Stimulated activated CD4-positive, alpha-beta T cell treated with anti-CD3 and anti-CD28 coated beads, Interleukin-1b, Interleukin-23, amount 100 ng/mL, for 48 hours (primary cell): ENCODE measurements at places on chromosomes 13 and 19.

GRCh38 chr19:43467276-43467675, 1.9 kb upstream of the LYPD3 start:
- no peak for DNase-seq

GRCh38 chr13:28586439-28587173, 72.3 kb upstream of the POMP start:
- no peak for DNase-seq

DNA sequence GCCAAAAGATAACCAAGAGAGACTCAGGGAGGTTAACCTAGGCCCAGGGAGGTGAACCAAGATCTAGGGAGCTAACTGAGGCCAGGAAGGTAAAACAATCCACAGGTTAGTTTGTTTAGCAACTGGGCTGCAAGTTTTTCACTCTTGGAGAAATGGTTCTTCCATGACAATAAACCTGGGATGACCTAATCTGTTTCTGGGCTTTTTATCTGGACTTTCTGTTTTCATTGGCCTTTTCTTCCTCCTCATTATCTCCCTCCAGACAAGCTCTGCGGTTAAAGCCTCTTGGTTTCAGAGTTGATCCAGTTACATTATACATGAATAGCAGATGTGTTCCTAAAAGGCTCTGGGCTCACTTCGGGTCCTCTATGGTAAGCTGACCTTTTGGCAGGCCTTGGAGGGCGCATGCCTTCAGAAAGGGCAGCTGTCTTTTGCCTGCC, 44.2 kb downstream of the PCDH8 start:
- DNase-seq: no peak

DNA sequence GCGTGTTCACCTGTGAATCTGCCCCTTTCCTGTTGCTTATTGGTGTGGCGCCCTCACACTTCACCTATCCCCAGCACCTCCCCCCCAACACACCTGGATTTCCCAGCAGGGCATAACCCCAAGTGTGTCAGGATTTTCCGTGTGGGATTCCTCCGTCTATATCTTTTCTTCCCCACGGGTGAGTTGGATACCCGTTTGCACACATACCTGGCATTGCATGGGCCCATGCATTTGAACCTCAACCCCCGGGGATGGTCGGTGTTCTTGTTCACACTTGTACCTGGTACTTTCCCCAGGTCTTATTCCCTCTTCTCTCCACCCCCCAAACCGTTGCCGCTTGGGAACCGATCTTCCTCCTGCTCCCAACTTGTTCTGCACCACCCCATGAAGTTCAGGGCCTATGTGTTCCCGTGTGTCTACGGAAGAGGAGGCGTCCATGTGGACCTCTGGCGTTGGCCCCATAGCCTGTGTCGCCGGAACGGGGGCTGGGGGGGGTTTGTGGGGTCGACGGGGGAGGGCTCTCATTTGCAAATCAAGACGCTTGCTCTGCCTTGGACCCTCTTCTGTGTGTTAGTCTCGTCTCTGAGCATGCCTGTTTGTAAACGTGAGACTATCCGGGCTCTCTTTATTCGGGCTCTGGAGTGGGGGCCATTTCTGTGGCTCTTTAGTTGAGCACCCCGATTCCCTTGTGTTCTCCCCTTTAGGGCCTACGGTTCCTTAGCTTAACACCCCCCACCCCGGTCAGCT, 1.7 kb downstream of the PRR12 start:
- peak; percentile 22 for DNase-seq

GRCh38 chr19:47094557-47095475, 18.8 kb downstream of the ZC3H4 start:
- DNase-seq: peak; percentile 63
